ENCODE measurements at places on chromosomes 5 and 9.

DNA sequence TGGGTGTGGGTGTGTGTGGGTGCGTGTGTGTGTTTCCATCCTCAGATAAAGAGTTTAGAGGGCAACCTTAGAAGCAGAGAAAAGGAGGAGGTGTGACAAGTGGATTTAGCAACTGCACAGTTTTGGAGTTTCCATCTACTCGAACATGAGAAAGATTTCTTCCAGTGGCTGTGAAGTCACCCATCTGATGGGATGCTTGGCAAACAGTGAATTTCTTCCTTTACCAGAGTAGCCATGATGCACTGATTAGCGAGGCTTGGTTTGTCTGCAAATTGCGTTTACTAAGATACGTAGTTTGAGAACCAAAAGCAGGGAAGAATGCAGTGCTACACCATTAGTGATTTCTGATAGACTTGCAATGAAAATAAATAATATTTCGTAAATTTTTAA lies 791 bp upstream of the STARD4 start:
- no peak for DNase-seq

GRCh38 chr9:113160571-113160970 lies 9.8 kb downstream of the SLC31A2 start:
- no peak for DNase-seq

GRCh38 chr5:135599421-135600151 lies 20.8 kb upstream of the CXCL14 start:
- DNase-seq, result no peak

DNA sequence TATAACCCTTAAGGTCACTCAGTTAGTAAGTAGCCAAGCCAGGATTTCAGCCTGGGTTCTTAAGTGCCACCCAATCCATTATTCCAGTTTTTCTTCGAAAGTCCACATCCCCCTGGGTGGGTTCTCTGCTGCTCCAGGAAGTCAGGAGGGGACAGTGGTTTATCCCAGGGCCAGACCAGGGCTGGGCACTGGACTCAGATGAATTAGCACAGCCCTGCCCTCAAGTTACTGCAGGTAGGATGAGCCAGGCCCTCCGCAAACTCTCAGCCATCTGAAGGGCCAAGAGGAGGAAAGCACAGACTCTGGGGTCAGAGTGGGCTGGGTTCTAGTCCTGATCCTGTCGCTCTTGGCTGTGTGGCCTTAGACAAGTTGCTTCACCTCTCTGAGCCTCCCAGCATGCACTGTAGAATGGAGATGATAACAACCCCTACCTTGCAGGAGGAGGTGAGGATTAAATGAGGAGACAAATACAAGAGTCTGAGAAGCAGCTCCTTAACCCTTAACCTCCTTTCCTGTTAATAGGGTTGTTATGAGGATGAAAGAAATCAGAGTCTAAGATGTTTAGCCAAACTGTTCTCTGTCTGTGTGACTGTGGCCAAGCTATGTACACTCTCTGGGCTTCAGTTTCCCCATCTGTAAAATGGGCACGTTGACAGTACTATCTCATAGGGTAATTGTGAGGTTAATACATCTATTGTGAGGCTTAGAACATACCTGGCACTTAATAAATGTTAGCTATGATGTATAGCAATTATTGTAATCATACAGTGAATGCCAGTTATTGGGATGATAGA lies 6.8 kb upstream of the NEURL1B start:
- no peak for DNase-seq

GRCh38 chr9:10614196-10614800 lies 1.5 kb upstream of the PTPRD start:
- no peak for DNase-seq

DNA sequence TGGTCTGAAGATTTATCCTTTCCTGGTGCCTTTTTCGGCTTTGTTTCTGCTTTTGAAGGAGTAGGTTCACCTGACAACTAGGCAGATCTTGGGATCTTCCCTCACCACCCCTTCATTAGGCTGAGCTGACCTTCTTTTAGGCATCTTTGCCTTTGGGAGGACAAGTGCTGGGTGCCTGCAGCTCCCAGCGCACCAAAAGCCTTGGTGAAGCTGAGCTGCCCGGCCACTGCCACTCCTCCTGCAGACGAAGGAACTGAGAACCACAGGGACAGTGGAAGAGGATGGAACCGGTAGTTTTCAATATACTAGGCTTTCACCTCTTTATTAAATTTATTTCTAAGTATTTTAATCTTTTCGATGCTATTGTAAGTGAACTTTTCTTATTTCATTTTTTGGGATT lies 16.8 kb upstream of the MARCOL start:
- no peak for DNase-seq

All from stimulated activated CD8-positive, alpha-beta memory T cell treated with anti-CD3 and anti-CD28 coated beads, Interleukin-7, amount 100 ng/mL, for 1 hour (primary cell).